Stimulated activated CD8-positive, alpha-beta memory T cell treated with anti-CD3 and anti-CD28 coated beads, Interleukin-4, amount 100 ng/mL, for 1 hour (primary cell): ENCODE measurements at places on chromosomes 1 and 21.

DNA sequence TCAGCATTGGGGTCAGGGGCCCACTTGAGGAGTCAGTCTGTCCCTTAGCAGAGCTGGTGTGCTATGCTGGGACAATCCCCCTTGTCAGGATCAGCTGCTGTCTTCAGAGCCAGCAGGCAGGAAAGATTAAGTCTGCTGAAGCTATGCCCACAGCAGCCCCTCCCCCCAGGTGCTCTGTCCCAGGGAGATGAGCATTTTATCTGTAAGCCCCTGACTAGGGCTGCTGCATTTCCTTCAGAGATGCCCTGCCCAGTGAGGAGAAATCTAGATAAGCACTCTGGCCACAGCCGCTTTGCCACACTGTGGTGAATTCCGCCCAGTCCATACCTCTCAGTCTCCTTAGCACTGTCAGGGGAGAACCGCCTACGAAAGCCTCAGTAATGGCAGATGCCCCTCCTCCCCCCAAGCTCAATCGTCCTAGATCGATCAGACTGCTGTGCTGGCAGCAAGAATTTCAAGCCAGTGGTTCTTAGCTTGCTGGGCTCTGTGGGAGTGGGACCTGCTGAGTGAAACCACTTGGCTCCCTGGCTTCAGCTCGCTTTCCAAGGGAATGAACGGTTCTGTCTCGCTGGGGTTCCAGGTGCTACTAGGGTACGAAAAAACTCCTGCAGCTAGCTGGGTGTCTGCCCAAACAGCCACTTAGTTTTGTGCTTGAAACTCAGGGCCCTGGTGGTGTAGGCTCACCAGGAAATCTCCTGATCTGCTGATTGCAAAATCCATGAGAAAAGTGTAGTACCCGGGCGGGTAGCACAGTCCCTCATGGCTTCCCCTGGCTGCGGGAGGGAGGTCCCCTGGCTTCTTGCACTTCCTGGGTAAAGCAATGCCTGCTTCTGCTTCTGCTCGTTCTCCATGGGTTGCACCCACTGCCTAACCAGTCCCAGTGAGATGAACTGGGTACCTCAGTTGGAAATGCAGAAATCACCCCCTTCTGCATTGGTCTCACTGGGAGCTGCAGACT lies 25.1 kb upstream of the TP53BP2 start:
- no peak for DNase-seq

DNA sequence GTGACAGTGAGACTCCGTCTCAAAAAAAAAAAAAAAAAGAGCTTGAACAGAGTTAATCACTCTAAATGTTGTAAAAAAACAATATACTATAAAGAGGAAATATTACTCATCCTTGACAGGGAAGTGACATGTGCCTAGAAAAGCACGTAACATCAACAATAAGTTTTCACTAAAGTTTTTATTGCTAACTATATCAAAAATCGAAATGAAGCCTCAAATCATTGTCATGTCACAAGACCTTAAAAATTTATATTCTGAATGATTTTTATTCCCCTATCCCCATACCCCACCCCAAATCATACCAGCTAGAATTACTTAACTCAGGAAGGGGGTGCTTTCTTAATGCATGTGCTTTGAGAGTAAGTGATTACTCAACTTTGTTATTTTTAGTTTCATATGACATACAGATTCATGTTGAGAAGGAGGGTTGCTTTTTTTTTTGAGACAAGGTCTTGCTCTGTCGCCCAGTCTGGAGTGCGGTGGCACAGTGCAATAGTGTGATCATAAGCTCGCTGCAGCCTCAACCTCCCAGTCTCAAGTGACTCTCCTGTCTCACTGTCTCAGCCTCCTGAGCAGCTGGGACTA lies 53.6 kb upstream of the MUTYH start:
- DNase-seq, result no peak

DNA sequence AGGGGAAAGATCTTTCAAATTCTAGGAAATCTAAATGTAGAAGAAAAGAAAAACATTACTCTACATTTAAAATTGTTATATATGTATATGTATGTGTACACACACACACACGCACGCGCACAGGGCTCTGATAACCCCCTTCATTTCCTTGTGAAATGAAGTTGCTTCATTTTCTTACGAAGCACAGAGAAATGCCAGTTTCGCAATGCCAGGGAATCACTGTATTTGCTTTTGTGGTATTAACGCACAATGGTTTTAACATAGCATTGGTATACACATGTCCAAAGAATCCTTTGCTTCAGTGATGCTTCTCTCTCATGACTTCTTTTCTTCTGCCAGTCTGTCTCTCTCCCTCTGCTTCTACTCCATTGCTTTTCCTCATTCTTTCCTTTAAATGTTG lies 8.4 kb upstream of the DDAH1 start:
- DNase-seq, result no peak

GRCh38 chr1:81432059-81432458 lies 368.7 kb upstream of the ADGRL2 start:
- DNase-seq, result no peak

DNA sequence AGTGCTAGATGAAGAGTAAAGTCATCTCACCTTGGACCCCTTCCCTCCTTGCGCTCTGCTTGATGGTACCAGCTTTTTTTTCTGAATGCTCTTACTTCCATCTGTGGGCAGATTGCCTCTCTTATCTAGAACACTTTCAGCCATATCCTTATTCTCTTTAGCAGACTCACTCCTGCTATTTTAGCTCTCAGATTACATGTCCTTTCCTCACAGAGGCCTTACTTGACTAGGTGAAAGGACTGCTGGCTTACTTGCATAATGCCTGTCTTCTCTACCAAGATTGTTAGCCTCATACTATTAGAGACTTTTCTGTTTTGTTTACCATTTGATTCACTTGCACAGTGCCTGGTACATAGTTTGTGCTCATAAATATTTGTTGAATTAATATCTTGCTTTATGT lies 9.3 kb downstream of the IFI44 start:
- DNase-seq, result no peak

- no peak for DNase-seq
These were observed 9.7 kb downstream of the SMYD3 start for GRCh38 chr1:246497331-246497915.

DNA sequence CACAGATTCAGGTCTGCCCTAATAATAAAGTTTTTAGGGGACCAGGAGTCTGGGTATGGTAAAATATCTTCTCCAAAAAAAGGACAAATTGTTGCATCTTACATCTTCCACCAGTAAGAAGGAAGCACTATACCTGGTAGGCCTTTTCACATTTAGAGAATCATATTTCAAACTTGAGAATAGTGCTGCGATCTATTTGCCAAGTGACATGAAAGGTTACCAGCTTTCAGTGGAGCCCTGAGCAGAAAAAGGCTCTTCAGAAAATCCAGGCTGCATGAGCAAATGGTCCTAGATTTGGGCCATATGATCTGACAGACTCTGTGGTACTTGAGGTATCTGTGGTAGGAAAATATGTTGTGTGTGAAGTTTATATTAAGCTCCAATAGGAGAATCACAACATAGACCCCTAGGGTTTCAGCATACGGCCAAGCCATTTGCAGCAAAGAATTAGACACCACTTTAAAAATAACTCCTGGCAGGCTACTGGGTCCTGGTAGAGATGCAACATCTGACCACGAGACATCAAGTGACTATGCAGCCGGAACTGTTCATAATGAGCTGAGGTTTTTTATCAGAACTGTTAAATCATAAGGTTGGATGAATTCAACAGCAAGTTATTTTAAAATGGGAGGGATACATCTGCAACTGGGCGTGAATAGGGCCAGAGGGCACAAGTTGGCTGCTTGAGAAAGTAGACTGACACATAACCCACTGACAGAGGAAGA lies 38.6 kb upstream of the CCDC190 start:
- no peak for DNase-seq

- DNase-seq, result no peak
These were observed 129.7 kb downstream of the ITSN1 start for GRCh38 chr21:33771976-33772375.

DNA sequence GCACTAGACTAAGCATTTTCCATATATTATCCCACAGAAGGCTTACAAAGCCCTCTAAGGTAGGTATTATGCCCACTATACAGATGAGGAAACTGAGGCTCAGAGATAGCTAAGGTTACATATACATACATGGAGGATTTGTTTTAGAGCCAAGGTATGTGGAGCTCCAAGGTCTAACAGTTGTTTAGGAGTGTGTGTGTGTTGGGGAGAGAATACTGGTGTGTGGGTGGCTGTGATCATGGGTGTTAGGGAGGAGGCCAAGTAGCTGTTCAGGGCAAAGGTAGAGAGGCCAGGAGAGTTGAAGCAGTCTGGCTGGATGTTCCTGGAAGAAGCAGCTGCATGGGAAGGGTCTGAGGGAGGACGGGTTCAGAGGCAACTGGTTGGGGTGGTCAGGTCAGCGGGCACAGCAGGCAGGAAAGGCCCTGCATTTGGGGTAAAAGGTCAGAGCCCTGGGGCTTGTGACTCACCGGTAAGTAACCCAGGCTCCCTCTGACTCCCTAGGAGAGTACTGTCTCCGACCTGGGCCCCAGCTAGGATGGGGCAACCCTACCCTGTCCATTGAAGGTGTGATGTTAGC lies 5.1 kb upstream of the LDLRAP1 start:
- no peak for DNase-seq

GRCh38 chr1:63628607-63629006 lies 35.4 kb downstream of the PGM1 start:
- no peak for DNase-seq

DNA sequence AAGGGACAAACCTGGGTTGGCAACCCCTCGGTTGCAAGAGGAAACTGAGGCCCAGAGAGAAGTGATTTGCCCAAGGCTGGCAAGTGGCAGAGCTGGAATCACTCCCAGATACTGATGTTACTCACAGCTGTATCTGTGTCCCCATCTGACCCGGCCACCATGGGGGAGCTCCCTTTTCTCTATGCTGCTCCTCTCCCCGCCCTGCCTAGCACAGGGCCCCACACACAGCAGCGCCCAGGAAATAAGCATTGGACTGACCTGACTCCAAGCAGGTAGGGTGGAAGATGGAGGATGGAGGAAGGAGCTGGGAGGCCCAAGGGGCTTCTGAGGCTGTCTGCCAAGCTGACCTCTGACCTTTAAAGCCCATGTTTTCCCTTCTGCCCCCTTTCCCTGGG lies 3.0 kb upstream of the FBLIM1 start:
- DNase-seq, result no peak

DNA sequence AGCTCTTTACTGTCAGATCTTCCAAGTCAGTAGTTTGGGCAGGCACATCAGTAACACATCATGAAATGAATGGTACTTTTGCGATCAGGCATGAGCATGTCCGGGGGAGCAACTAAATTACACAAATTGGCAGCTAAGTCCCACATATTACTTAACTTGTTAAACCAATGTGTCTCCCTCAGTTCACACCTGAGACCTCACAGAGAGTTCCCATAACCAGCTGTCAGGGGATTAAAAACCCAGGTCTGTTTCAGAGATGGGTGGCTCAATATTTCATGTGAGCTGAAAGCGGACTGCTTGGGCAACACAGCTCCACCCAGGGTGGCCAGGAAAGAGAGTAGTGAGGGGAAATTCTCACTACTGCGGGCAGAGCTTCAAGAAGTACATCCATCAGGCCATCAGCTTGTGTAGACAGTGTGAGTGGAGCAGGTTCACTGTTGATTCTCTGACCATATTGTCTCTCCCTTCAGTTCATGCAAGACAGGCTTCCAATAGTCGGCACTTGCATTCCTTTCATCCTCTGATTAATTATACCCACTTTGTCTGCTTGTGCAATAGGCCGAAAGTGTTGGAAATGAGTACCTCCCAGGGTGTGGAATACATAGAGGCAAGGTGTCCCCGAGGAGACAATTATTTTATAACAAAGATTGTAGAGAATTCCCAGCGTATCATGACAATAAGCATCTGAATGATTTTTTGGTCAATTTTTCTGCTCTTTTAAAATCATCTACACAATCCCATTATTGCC lies 139.9 kb downstream of the PTGER3 start:
- no peak for DNase-seq

GRCh38 chr1:32048440-32048839 lies 24.3 kb upstream of the TMEM39B start:
- no peak for DNase-seq

DNA sequence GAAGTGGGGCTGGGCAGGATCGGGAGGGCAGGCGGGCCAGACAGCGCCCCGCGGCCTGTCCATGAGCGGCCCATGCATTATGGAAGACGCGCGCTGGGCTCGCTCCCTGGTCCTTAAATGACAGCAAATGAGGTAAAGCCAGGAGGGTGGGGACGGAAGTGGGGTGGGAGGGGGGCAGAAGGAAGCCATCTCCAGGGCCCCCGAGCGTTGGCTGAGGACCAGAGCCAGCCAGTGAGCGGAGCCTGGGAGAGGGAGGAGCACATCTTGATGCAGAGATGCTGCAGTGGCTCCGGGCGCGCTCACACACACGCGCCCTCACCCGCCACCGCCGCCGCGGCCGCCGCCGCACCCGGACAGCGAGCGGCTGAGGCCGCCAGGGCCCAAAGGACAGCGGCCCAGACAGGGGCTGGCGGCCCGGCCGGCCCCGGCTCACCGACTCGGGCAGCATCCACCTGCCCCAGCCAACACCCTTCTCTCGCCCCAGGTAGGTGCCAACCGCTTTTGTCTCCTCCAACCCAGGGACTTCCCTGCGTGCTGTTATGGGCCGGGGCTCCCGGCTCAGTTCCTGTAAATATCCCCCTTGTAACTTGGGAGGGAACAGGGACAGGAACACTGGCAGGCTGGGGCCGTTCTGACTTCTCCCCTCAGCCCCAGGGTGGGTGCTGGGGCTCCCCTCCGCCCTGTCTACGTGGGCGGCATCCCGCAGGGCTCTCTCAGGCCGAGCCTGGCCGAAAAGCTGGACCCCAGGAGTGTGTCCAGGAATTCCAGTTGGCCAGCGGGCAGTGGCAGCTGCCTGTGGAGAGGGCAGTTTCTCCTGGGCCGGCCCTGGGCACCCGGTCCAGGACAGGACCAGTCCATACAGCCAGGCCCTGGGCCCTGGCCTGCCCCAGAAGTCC lies at the start of gene CNTN2:
Gene CNTN2, plus strand, starts transcription at position 302 of the 896 bp plus-strand sequence. CDS start 9,974 bp downstream, outside the sequence.
- no peak for DNase-seq

DNA sequence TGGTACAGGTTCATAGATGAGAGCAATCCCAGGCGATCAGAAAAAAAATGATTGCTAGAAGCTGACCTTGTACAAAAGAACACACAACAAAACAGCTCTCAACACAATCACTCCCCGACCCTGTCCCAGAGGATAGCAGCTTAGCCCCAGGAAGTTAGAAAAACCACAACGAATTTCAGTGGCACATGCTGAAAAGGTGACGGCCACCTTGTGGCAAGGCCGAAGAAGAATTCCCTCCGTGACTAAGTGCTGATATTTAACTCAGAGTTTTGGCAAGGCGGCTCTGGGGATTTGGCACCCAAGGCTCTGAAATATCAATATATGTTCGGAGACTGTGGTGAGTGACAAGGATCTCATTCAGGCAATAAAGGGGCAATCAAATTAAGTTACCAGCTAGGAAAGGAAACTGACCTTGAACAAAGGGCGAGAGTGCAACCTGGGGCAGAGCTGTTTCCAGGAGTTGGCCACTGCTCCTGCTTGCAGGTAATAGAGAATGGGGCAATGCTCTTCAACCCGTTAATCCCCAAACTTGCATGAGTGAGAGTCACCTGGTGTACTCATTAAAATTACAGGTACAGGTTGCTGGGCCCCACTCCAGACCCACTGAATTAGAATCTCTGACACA lies 96.2 kb downstream of the BEND5 start:
- no peak for DNase-seq

GRCh38 chr1:204419064-204419403 lies 7.4 kb upstream of the PPP1R15B start:
- no peak for DNase-seq

- DNase-seq, result no peak
These were observed 49.8 kb upstream of the KANK4 start for GRCh38 chr1:62368989-62369388.

GRCh38 chr21:36544545-36544944 lies 64.6 kb upstream of the CLDN14 start:
- DNase-seq, result no peak
